CD4-positive, alpha-beta T cell treated with Interleukin-4 for 4 hours (primary cell): ENCODE measurements at places on chromosomes 11 and 22.

- DNase-seq = no peak
Measured at GRCh38 chr11:43904742-43905535, 24.3 kb downstream of the ALKBH3 start.

GRCh38 chr22:42645938-42646568 lies 3.1 kb downstream of the CYB5R3 start:
- no peak for DNase-seq

GRCh38 chr22:38455530-38456271 lies 702 bp upstream of the KCNJ4 start:
- DNase-seq = no peak

GRCh38 chr11:124302347-124303125 lies 11.2 kb downstream of the OR8D1 start:
- DNase-seq = no peak

DNA sequence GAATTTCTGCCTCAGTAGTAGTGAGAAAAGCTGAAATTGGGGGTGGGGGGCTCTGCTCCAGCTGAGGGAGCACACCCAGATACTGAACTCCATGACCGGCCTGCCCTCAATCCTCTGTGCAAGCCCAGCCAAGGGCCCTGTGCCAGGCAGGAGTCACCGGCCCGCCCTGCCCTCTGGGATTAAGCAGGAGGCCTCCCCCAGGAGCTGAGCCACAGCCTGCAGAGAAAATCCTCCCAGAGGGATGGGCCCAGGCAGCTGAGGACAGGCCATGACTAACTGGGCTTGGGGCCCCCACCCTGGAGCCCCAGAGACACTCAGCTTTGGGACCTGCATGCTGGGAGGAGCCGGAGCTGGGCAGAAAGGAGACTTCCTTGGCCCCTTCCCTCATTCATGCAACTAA lies 48.8 kb downstream of the MN1 start:
- DNase-seq = no peak

DNA sequence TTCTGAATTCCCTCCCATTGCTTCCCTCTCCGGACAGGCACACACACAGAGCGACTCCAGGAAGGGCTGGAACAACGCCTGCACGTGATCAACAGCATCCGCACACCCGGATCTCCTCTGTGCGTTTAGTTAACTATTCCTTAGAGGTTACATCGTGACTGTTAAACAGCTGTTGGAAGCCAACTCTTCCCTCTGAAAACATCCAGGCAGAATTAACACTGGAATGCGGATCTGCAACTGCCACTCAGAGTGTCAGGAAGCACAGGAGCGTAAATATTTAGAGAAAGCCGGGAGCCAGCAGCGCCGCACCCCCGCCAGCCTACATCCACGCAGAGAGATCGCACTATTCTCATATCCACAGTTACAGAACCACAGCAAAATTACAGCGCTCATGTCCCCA lies 46.2 kb downstream of the SHANK2 start:
- no peak for DNase-seq

GRCh38 chr11:101439488-101439887 lies 144.3 kb downstream of the TRPC6 start:
- no peak for DNase-seq

DNA sequence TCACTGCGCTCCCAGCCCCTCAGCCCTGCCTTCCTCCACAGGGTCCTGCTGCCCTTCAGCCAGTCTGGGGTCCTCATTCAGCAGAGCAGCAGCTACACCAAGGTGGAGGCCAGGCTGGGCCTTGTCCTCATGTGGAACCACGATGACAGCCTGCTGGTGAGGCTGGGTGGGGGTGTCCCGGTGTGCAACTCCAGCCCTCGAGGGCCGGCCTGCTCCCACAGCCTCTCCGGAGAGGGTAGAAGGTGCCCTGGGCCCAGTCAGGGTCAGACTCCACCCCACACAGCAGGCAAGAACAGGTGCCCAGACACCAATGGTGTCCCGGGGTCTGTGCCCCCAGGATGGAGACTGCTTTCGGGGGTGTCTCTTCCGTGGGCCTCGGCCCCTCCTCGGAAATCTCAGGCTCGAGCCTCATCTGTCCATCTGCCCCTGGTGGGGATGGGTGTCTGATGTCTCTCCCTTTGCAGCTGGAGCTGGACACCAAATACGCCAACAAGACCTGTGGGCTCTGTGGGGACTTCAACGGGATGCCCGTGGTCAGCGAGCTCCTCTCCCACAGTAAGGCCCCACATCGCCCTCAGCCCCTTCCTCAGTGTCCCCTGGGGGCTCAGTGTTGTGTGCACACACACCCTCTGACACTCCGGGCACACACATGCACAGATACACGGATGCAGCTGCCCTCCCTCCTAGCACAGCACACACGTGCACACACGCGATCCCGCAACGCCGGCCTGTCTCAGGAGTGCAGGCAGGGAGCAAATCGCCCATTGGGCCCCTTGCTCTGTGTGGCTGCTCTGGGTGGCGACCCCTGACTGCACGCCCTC lies 4.9 kb downstream of the MUC5AC start:
- no peak for DNase-seq

DNA sequence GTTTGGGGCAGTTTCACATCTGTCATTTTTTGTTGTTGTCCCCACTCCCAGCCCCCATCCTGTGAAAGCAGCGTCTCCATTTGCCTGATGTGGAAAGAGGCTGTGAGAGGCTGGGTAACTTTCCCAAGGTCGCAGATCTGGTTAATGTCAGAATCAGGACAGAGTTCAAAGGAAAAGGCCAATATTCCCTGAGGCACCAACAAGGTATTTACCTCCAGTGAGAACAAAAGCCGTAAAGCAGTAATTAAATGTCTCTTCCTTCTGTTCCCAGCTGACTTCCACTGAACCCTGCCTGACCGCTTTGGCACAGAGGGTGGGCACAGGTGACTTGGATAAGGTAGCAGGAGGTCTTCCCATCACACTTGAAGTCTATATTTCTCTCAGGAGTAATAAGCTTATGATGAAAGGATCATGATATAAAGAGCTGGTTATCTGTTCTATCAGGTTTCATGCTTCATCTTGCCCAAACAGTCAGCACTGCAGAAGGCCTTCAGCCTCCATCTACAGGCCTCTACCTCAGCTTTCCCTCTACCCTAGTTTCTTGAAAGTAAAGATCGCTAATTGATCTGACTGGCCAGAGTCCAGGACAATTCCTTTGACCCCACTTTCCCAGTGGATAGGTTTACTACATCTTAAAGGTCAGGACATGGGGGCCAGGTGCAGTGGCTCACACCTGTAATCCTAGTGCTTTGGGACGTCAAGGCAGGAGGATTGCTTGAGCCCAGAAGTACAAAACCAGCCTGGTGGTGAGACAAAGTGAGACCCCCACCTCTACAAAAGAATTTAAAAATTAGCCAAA lies 9.4 kb downstream of the C11orf91 start:
- DNase-seq = no peak

DNA sequence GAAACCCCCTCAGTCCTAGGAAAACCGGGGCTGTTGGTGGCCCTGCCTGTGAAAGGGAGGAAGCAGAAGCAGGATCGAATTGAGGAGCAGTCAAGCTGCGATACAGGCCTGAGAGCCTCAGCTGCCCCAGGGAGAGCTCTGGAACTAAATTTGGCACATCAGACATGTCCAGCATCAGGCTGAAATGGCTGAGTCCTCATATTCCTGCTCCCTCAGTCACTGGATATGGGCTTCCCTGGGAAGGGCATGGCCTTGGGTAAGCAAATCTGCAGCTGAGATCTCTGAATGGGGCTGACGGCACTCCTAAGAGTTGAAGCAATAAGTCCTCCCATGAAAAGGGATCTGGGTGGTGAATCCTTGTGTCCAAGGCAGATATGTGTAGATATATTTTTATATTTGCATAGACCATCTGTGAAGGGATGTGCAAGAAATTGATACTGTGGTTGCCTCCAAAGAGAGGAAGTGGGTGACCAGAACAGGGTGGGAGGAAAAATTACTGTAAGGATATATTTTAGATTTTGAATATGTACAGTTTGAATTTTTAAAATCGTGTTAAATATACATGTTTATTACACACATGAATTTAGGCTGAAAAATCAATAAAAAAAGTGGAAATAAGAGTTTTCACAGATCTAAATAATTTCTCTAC lies 45.5 kb downstream of the APIP start:
- DNase-seq = no peak

- DNase-seq = no peak
Measured at GRCh38 chr11:71481101-71481960, 28.3 kb downstream of the NADSYN1 start.
